Breast epithelium (tissue), 4 donors: ENCODE measurements at places on chromosomes 1 and 21.

GRCh38 chr1:220717800-220718640 is 27.9 kb downstream of the C1orf115 start:
- no peak for DNase-seq

DNA sequence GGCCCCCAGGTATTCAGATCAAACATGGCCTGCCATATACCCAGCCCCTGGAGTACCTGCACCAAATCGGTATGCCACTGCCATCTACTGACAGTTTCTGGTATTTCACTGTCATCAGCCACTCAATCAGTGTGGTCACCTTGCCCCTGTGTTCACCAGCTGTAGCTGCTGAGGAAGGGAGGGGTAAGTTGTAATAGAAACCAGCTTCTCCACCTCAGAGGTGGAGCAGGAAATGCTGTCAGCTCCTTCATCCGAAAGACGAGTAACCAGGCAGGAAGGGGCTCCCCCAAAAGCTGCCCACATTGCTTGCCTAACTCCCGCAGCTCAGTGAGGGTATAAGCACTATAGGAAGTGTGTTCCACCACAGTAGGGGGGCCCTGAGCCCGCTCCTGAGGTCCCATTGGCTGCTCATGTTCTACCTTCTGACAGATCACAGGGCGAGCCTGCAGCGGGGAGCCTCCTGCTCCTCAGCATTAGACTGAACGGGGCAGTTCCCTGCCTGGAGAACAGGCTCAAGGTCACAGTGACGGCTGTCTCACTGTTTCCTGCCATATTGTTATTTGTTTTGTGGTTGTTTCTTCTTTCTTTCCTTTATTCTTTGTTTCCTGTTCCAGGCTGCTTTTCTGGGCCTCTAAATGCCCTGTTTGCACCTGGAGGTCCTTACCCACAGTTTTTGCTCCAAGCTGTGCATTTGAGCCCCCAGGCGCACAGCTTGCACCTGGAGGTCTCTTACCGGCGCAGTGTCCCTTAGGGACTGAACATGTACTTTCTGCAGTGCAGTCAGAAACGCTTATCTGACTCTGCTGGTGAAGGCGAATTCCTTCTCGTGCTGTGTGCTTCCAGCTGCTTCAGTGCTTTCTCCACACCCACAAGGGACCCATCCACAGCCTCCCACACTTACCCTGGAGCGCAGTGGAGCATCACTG is 1638.3 kb downstream of the MRPL39 start:
- DNase-seq, result no peak

DNA sequence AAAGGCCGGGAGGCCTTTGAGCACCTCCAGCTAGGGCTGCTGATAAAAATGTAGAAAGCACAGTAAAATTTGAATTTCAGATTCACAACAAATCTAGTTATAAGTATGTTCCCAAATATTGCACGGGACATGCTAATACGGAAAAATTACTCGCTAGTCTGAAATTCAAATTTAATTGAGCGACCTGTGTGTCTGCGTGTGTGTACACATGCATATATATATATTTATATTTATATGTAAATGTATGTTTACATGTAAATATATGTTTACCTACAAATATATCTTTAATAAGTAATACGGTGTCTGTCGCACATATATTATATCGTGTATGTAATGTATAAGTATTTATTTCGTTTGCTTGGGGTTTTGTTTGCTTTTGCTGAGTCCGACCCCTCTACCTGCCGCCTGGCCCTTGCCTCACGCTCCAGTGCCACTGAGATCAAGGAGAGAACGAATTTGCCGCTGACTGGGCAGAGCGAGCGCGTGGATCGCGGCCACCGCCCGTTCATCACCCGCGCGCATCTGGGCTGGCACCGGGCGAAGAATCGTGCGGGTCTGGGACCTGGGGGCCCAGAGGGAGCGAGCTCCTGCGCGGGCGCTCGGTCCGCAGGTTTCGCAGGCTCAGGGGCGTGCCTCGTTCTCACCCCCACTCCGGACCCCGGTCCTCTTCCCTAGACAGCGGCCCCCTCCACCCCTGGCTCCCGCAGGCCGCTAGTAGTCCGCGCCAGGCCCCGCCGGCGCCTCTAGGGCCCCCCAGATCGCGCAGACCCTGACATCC is 534 bp upstream of the WRAP73 start:
- no peak for DNase-seq

- no peak for DNase-seq
These were observed 545.8 kb downstream of the AMY1C start for GRCh38 chr1:104295511-104295910.

DNA sequence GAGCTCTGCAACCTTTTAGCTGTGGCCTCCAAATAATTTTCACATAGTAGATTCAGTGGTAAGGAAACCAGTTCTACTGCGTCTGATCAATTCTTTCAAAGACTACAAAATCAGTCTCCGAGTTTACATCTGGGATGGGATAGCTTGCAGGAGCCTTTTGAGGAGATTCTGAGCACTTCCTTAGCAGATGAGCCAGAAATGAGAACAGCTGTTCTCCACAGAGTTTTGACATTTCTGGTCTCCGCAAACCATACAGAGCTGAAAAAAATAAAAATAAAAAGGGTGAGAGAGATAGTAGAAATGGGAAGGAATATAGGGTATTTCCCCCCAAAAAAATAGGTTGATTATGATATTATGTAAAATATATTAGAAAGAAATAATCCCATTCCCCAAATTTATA is 119.3 kb downstream of the LYPLAL1 start:
- no peak for DNase-seq

- no peak for DNase-seq
These were observed 138.0 kb upstream of the CD34 start for GRCh38 chr1:208048904-208049303.

DNA sequence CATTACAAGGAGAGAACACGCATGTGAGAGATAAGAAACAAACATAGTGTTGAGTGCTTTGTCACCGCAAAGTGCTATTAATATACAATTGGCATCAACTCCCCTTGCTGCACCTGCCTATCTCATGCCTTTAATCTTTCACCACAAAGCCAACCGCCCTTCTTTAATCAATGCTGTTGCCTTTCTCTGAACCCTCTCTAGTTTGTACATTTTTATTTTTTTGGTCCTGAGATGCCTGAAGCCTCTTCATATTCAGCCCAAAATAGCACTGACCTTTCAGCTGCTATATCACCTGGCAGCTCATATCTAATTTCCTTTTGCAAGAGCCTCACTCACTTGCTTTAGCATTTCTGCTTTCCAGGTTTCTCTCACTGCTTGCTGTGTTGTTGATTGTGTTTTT is 504.7 kb downstream of the NUF2 start:
- no peak for DNase-seq

DNA sequence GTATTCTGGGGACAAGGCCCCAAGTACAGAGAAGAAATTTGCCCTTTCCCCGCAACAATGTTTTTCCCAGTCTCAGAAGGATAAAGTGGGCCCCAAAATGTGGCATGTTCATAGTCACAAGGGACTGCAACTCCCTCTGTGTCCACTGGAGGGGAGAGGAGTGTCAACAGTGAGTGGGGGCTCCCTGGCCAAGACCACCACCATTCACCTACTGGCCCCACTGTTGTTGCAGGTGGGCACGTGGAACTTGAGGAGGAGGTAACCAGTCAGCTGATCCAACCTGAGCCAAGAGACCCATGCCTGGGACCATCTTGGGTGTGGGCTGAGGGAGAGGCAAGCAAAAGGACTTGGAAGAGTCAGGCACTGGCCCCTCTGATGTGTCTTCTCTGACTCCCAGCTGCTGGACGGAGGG is 777 bp downstream of the NUDT17 start:
- DNase-seq, result no peak

- DNase-seq, result no peak
These were observed 17.3 kb upstream of the ERICH3 start for GRCh38 chr1:74690909-74691308.

- no peak for DNase-seq
These were observed 50.4 kb downstream of the RAP1GAP start for GRCh38 chr1:21618561-21619374.

- no peak for DNase-seq
These were observed 7.2 kb downstream of the FPGT start for GRCh38 chr1:74205266-74205665.

GRCh38 chr1:48203287-48203900 is 19.1 kb upstream of the SLC5A9 start:
- DNase-seq, result no peak

GRCh38 chr1:69494221-69494620 is 73.5 kb upstream of the LRRC7 start:
- DNase-seq, result no peak

DNA sequence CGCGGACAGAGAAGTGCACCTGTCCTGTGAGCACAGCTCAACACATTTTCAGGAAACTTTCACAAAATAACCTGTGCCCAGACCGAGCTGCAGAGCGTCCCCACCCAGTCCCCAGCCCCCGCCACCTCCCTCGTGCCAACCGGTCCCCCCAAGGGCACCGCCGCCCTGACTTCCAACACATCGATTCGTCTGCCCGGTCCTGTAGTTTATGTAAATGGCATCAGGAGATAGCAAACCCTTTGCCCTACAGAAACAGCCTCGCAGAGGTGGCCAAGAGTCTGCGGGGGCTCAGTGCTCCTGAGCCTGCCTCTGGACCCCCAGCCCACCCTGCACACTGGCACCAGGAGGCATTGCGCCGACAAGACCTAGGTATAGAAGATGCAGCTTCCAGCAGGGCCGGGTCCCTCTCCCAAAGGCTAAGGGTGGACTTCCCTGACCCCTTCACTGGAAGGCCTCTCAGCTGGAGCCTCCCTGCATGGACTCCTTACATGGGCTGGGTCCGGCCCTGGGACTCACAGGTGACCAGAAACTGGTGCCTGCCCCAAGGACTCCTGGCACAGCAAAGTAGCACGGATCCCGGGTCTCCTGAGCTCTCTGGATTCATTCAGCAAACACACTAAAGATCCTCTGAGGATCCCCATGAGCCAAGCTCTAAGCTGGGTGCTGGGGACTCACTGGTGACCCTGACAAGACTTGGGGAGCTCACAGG is 6.6 kb upstream of the PLEKHG5 start:
- DNase-seq, result no peak

DNA sequence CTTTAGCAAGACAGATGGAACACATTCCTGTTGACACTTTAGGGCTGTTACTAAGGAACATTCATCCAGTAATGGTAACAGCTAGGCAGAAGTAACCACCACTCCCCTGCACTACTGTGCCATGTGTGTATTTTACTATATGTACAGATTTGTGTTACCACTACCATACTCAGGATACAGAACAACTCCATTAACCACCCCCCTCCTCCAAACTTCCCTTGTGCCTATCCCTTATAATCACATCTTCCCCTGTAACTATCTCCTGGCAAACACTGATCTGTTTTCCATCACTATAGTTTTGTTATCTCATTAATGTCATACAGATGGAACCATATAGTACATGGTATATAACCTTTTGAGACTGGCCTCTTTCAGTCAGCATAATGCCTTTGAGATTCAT is 3.9 kb upstream of the POU2F1 start:
- DNase-seq, result no peak

- no peak for DNase-seq
These were observed 120.7 kb downstream of the ACTL8 start for GRCh38 chr1:17875882-17876280.

- DNase-seq, result no peak
These were observed 69.4 kb downstream of the ZSWIM5 start for GRCh38 chr1:45136984-45137383.

GRCh38 chr1:64199154-64199553 is 4.3 kb upstream of the UBE2U start:
- DNase-seq, result no peak

- no peak for DNase-seq
These were observed 40.0 kb downstream of the TMCO4 start for GRCh38 chr1:19759740-19760089.

DNA sequence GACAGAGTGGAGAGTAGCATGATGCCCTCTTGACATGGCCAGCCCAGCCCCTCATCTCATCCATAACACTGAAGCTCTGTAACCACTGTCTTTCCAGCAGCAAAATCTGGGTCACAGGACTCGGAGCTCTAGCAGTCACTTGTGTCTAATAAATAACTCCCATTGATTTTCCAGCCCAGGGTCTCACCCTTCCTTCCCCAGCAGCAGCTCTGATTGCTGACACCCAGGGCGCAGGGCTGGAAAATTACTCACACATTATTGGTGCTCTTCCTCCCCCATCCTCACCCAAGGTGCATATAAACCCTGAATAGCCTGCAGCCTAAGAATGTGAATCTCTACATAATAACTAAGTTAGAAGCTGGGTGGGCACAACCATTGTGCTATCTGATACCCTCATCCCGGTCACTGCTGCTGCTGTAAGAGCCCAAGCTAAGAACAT is 21.1 kb upstream of the OR10J5 start:
- no peak for DNase-seq

GRCh38 chr1:76833151-76833550 is 34.1 kb upstream of the ST6GALNAC5 start:
- DNase-seq, result no peak

- no peak for DNase-seq
These were observed 81.4 kb downstream of the KCND3 start for GRCh38 chr1:111908011-111908621.

- peak; percentile 82 for DNase-seq
These were observed 52.0 kb downstream of the SLC9A1 start for GRCh38 chr1:27102707-27103468.

GRCh38 chr21:35475009-35475408 is 425.9 kb upstream of the RUNX1 start:
- DNase-seq, result no peak

DNA sequence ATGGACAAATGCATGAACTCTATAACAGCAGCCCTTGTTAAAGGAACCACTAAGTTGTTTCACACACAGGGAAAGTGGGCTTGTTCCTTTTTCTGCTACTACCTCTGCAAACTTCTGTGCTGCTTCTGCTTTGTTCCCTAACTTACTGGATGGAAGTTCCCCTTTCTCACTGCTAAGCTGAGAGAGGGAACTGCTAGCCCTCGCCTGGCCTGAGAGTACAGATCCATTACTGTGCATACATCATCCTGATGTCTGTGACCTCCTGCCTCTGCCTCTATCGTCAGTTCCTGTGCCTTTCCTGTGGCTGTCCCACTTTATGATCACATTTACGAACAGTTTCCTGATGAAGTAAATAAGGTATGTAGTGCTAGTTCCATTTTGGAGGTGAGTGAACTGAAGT is 3.5 kb downstream of the GNAT2 start:
- DNase-seq, result no peak

GRCh38 chr1:93965888-93966287 is 56.7 kb upstream of the GCLM start:
- no peak for DNase-seq

GRCh38 chr1:64519901-64520300 is 50.0 kb downstream of the CACHD1 start:
- DNase-seq, result no peak
